Hair follicle dermal papilla cell (primary cell): ENCODE measurements at places on chromosomes 12 and 14. TPM values are rescaled to one million over a fixed set of nuclear protein-coding genes. Genes with fewer than 3 reads are reported as not detected.

The SIX4 gene
- 16.5 and 23.7 TPM in 2 replicates for total RNA-seq

The FOXM1 gene
- total RNA-seq: 7.6 and 9.8 TPM in 2 replicates

The TSPAN8 gene
- 0.24 and 0.32 TPM in 2 replicates for total RNA-seq

The GNB3 gene
- 1.9 and 5.8 TPM in 2 replicates for total RNA-seq

The MYF5 gene
- total RNA-seq: not detected in 2 replicates
